ENCODE measurements at places on chromosomes 11 and 22.

GRCh38 chr11:109791337-109791736 lies 301.9 kb upstream of the ZC3H12C start:
- no peak for DNase-seq

- peak; percentile 93 for DNase-seq
Observed at GRCh38 chr11:64251016-64251752, at the start of gene PLCB3. Gene PLCB3 (plus strand): TSS chr11:64251530. CDS start chr11:64251650, 120 bp downstream.

- no peak for DNase-seq
Observed at GRCh38 chr11:17273668-17274282, 2.8 kb upstream of the NUCB2 start.

DNA sequence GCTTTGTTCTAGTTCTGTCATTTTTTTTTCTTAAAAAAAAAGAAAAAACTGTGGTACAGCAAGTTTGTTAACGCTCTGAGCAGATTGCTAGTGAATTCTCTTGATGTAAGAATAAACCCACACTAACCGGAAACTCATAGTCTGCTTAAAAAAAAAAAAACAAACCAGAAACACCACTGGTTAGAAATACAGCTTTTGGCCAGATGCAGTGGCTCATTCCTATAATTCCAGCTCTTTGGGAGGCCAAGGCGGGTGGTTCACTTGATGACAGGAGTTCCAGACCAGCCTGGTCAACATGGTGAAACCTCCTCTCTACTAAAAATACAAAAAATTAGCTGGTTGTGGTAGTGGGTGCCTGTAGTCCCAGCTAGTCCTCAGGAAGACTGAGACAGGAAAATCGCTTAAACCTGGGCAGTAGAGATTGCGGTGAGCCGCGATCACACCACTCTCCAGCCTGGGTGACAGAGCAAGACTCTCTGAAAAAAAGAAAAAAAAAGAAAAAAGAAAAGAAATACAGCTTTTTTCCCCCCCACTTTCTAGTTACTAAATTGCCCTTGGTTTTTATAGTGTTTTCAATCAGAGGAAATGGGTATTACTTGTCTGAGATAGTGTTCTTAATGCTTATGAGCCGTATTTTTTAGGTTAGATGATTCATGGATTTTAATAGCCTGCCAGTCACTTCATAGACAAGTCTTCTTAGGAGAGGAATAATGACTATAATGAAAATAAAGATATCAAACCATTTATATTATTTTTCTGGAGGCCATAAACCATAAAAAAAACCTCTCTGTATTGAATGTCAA lies 222.8 kb downstream of the DDX10 start:
- DNase-seq, result no peak

GRCh38 chr11:69012092-69013008 lies 696 bp downstream of the MRGPRF start:
- no peak for DNase-seq

DNA sequence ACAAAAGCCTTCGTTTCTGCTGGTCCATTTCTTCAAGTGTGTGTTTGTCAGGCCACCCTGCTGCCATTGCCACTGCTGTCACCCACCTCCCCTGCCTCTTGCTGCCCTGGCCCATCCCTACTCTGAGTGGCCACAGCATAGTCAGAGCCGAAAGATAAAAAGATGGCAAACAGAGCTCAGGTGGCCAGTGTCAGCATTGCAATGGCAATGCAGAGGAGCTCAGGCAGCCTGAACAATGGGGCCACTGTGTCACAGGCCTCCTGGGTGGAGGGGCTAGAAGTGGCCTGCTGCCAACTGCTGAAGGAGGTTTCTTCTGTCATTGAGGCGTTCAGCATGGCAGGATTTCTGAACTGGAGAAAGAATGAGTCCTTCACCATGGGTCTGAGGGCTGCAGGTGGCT lies 137.1 kb downstream of the CSNK2A3 start:
- DNase-seq, result no peak

DNA sequence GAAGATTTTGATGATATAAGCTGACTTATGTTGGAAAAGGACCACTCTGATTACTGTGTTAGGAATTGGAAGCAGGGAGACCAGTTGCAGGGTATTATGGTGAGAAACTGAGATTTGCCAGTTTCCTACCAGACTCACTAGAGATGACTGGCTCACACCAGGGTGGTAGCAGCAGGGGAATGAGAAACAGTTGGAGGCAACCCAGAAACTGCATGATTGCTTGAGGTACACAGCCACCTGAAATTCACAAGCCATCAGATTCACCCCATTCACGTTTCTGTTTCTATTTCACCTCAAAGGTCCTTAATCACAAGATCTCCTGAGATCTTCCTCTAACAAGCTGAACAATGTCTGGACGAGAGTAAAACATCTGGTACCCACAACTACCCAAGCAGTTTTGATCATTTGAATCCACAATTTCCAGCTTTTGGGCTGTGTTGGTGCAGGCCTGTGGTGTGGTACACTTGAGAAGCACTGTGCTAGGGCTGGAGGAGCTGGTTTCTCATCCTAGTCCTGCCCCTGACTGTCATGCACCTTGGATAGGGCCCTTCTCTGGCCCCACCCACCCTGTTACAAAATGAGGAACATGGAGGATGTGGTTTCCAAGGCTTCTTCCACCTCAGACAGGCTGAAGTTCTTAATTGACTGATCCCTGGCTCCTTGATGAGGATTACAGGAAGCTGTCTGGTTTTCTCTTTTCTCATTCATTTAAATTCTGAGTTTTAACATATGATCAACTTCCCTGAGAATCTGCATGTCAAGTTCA lies 233.4 kb downstream of the INSC start:
- DNase-seq, result no peak

GRCh38 chr11:80816966-80817365 lies 1376.1 kb upstream of the TENM4 start:
- DNase-seq, result no peak

GRCh38 chr22:40374567-40374966 lies 4.2 kb downstream of the SGSM3 start:
- DNase-seq, result no peak

DNA sequence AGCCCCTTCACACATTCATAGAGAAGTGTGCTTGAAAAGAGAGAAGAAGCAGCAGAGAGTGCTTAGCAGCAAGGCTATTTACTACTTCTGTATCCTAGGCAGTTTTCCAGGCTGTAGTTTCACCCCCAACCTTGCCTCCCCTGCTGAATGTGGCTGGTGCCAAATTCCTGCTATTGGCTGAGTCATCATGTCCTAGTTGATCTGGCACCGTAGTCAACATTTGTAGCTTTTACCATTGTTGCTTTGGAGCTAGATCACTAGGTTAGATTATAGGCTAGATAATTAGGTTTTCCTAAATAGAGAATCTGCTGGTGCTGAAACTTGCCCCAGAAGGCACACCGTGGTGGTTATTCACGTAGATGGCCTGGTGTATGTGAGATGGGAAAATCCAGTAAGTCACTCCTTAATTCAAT lies 32.7 kb downstream of the ARHGAP42 start:
- no peak for DNase-seq

- no peak for DNase-seq
Observed at GRCh38 chr22:41534219-41534618, 10.1 kb downstream of the POLR3H start.

- no peak for DNase-seq
Observed at GRCh38 chr11:11137339-11137738, 215.7 kb downstream of the CSNK2A3 start.

DNA sequence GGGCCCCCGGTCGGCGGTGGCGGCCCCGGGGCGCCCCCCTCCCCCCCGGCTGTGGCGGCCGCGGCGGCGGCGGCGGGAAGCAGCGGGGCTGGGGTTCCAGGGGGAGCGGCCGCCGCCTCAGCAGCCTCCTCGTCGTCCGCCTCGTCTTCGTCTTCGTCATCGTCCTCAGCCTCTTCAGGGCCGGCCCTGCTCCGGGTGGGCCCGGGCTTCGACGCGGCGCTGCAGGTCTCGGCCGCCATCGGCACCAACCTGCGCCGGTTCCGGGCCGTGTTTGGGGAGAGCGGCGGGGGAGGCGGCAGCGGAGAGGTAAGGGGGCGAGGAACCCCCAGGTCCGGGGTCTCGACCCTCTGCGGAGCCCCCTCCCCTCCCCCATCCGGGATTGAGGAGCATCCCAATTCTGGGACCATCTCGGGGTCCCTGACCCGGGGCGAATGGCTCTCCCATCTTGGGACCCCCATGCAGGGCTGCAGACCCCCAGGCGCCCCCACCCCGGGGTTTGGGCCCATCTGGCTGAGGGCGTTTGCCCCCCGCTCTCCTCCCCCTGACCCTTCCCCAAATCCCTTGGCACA lies 431 bp downstream of the KMT2A start:
- peak; percentile 22 for DNase-seq

GRCh38 chr11:102115557-102115956 lies 5.3 kb downstream of the YAP1 start:
- no peak for DNase-seq

DNA sequence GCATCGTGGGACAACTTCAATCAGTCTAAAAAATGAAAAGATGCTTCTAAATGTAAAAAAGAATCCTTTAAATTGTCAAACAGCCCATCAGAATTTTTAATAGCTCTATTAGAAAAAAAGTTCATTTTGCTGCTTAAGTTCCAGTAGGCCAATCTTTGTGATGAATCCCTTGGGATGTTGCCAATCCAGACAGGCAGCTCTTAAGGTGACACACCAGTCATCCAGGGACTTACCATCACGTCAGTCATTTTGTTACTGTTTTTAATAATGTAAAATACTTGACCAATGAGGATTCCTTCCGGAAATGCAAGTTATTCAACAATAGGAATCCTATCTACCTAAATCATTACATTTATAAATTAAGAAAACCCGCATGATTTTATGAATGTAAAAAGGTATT lies 47.8 kb upstream of the TMEM45B start:
- no peak for DNase-seq

GRCh38 chr11:93652679-93653078 lies 8.8 kb upstream of the CEP295 start:
- DNase-seq, result no peak

DNA sequence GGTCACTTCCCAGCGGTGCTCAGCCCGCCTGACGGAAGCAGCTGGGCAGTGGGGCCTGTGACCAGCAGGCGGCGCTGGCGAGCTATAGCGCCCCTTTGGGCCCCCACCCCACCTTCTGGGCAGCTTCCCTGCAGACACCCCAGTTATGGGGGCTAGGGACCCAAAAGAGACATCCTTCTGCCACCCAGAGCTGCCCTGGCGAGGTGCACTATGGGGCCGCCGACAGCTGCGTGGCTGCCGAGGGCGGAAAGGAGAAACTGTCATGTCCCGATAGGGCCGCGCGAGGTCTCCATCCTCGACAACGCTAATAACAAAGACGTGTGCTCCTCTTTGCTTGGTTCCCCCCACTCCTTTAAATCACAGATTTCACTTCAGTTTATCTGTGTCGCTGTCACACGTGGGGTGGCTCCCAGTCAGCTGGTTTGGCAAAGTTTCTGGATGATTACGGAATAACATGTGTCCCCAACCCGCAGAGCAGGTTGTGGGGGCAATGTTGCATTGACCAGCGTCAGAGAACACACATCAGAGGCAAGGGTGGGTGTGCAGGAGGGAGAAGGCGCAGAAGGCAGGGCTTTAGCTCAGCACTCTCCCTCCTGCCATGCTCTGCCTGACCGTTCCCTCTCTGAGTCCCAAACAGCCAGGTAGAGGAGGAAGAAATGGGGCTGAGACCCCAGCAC lies 673 bp upstream of the MYO7A start:
- DNase-seq, result peak; percentile 69

- DNase-seq, result no peak
Observed at GRCh38 chr11:64366751-64367150, 7.8 kb downstream of the RPS6KA4 start.

DNA sequence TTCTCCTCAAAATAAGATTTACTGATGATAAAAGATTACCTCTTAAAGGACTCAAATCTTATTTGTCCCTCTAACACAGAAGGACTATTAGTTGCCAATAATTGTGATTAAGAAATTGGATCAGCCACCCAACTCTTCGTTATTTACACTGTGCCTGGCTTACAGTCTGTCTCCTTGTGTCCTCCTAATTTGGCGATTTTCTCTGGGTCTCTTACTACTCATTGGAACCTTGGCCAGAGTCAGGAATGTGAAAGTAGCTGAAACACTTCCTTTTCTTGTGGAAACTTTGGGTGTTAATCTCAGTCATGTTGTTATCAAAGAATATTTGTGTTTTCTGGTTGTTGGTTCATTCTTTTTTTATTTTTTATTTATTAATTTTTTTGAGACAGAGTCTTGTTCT lies 83.2 kb downstream of the TEAD1 start:
- DNase-seq, result no peak

GRCh38 chr22:20044495-20045151 lies 23.7 kb downstream of the TANGO2 start:
- no peak for DNase-seq

DNA sequence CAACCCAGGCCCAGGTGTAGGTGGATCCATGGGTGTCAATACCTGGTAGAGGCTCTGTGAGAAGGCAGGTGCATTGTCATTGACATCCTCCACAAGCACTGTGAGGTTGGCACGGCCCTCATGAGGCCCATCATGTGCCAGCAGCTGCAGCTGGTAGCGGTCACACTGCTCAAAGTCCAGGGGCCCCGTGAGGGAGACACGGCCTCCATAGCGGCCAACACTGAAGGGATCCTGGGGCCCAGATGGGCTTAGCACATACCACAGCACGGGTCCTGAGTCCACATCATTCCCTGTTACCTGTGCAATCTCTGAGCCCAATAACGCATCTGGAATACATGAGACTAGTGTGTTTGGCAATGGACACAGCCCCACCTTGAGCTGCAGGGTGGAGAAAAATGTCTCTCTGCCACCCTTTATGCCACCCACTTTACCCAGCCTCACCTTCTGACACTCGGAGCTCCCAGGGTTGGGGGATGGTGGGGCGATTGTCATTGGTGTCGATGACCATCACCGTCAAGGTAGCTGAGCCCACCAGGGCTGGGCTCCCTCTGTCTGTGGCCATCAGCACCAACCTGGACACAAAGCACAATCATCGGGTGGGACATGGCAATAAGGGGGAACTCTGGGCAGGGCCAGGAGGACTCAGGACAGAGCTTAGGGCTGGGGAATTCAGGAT lies 6.1 kb upstream of the TPP1 start:
- no peak for DNase-seq

DNA sequence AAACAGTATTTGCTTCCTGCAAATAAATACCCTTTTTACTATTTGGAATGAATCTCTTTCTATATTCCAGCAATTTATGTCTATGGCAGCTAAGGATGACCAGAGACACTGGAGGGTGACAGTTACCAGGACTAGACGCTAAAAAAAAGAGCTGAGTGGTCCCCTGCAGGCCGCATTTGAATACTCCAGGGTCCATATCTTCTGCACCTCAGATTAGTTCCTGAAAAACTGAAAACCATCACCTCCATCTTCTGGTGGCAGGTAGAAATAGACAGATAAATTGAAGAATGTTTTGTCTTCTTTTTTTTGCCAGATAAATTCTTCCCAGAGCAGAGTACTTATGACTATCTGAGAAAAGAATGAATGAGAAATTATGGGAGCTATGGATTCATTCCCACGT lies 145.6 kb downstream of the CSNK2A3 start:
- no peak for DNase-seq

GRCh38 chr22:29641700-29642330 lies 38.4 kb downstream of the NF2 start:
- no peak for DNase-seq

All from GM12892 (cell line).